DMS53 (cell line): ENCODE measurements at places on chromosomes 6 and 20.

DNA sequence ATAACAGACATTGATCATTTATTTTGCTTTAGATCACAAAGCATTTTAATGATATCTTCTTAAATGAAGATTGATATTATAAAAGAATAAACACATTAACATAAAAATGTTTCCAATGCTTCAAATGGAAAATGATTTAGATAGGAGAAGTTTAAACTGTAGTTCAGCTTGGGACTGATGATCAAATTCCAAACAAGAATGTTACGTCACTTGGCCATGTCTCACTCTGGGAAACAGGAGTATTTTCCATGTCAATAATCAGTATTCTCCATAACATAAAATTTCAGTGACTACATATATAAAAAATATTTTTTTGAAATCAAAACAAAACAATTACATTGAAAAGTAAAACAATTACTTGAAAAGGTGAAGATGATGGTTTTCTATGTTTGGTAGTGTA is 52.9 kb upstream of the SIM1 start:
- no peak for DNase-seq

GRCh38 chr20:37911261-37911660 is 8.3 kb downstream of the VSTM2L start:
- DNase-seq = no peak

- DNase-seq = no peak
These were observed 125.1 kb upstream of the BTBD3 start for GRCh38 chr20:11792568-11792953.

DNA sequence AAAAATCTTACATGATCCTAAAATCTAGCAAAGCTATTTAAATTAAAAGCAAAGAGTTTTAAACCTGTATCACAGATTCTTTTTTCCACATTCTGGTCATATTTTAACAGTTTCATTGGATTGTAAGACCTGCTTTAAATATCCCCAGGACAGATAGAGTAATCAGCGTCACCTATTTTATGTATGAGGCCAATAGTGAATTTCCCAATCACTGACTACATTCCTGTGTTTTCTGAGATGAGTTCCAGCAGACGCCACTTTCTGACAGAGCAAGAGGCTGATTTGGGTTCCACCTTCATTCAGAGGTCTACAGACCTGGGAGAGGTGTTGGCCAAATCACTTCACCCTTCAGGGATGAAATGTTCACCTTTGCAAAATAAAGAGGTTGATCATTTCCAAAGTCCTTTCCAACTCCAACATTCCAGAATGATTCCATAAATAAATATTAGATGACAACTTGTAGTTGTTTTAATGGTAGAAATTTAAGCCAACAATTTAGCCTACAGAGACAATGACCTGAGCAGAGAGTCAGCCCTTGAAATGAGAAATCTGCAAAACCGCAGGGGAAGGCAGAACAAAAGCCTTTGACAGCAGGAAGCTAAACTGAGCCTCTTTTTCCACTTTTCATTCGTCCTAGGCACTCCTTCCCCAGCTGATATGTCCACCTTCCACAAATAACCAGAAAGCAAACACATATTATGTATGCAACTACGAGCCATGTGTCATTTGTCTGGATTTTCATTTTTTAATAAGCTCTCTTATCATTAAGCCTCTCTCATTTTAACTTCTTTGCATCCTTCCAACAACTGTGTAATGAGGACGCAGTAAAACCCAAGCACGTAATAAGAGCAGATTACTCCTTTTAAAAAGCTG is 105.2 kb downstream of the TFAP2A start:
- no peak for DNase-seq

GRCh38 chr6:138205437-138206094 is 12.7 kb downstream of the PBOV1 start:
- no peak for DNase-seq

DNA sequence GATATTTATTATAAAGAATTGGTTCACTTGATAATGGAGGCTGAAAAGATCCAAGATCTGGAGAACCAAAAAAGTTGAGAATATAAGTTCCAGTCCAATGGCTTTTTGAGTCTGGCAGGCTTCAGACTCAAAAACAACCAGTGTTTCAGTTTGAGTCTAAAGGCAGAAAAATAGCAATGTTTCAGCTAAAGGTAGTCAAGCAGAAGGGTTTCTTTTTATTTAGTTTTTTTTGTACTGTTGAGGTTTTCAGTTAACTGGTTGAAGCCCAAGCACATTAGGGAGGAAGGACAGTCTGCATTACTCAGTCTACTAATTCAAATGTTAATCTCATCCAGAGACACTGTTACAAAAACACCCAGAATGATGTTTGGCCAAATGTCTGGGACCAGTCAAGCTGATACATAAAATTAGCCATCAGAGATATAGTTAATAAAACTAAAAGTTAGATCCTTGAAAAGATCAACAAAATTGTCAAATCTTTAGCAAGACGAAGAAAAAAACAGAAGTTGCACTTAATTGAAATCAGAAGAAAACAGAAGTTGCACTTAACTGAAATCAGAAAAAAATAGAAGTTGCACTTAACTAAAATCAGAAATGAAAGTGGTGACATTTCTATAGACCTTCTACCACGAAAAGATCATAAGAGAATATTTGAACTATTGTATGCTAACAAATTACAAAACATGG is 980.3 kb upstream of the FLRT3 start:
- no peak for DNase-seq

DNA sequence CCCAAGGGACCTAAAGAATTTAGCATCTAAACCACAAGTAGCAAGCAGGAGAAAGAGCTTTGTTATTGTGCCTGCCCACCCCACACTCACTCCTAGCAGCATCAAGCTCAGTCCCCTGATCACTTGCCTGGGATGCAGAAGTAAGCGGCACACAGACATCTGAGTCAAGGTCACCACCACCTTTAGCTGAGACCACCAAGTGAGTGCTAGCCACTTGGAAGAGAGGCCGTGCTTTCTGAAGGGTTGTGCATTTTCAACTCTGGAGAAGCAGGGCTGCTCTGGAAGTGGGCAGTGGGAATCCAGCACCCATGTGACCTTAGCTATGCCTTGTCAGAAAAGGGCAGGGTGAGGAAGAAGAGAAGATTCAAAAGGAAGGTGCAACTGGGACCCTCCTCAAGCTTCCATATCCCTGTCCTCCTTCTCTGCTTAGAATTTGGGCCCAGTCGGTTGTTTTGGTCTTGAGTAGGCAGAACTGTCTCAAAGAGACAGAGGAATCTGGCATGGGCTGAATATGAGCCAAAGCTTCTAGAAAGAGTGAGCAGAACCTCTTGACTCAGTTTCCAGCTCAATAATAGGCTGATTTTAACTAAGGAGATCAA is 6.2 kb downstream of the NR2E1 start:
- DNase-seq = no peak

- DNase-seq = no peak
These were observed 83.1 kb upstream of the TOX2 start for GRCh38 chr20:43831481-43832065.

GRCh38 chr20:37347891-37348791 is 2.2 kb downstream of the SRC start:
- peak; percentile 38 for DNase-seq

DNA sequence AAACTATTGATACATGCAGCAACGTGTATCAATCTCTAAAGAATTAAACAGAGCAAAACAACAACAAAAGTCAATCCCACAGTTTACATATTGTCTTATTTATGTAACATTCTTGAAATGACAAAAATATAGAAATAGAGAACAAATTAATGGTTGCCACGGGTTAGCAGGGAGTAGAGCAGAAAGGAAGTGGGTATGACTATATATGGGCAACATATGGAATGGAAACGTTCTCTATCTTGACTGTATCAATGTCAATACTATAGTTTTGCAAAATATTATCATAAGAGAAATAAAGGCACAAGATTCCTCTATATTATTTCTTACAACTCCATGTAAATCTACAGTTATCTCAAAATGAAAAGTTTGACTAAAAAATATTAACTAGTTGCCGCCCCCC is 12.8 kb downstream of the AK9 start:
- peak; percentile 36 for DNase-seq

GRCh38 chr6:138337076-138337475 is 40.6 kb upstream of the SMIM28 start:
- DNase-seq = no peak

- DNase-seq = peak; percentile 12
These were observed 438.0 kb upstream of the IMPG1 start for GRCh38 chr6:76510489-76510888.

DNA sequence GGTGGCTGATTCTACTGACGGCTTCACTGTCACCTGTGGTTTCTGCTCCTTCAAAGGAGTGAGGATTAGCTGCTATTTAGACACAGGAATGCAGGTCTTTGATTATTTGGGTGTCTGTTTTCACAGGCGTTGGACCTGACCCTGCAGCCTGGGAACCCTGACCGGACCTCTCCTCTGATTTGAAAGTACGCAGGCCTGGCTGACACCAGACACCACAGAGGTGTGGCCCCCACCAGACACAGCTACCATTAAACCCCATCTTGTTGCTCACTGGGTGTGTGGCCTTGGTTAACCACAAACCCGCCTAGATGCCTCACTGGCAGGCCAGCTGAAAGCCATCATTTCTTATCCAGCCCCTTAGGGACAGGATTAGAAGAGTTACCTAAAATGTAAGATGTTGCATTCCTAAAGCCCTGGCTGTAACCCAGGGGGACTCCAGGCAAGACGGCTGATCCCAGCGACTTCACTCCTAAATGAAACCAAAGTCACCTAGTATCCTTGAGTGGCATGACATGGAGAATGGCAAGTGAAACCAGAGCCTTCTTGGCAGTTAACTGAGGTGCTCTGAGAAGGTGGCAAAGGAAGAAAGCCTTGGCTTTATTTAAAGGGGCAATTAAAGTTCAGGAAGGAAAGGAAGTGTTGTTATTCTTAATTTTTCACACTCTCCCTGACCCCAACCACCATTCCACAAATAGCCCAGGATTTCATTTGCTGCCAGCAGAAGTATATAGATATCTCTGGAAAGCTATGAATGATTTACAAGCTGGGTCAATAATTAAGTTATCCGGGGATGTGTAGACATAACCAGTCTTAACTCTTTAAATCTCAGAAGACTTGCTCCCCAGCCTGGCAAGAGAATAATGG is 169.9 kb downstream of the QRSL1 start:
- DNase-seq = no peak

DNA sequence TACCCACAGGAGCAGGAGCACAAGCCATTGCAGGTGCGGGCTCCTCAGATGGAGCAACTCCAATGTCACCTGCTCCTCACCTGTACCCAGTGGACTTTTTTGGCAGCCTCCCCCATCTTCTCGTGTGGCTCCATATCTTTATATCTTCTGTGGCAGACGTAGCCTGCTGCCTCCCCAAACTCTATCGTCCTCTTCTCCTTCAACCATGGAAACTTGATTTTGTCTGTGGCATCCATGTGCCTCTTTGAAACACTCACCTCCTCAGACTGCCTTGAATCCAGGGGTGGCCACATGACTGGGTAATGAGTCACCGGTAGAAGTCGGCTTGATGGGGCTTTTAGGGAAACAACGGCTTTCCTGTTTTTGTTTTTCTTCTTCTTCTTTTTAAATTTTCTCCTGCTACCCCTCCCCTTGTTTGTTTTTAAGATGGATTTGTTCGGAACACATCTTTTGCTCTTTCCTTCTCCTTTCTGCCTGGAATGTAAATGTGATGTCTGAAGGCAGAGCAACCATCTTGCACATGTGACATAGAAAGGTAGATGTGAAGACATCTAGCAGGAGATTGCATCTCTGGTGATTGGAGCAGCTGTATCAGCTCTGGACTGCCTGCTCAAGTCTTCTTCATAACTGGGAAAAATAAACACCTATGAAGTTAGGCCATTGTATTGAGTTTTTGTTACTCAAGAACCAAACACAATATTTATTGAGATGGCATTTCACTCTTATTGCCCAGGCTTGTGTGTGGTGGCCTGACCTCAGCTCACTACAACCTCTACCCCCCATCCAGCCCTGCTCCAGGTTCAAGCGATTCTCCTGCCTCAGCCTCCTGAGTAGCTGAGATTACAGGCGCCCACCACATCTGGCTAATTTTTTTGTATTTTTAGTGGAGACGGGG is 69.9 kb upstream of the DDR1 start:
- peak; percentile 44 for DNase-seq

DNA sequence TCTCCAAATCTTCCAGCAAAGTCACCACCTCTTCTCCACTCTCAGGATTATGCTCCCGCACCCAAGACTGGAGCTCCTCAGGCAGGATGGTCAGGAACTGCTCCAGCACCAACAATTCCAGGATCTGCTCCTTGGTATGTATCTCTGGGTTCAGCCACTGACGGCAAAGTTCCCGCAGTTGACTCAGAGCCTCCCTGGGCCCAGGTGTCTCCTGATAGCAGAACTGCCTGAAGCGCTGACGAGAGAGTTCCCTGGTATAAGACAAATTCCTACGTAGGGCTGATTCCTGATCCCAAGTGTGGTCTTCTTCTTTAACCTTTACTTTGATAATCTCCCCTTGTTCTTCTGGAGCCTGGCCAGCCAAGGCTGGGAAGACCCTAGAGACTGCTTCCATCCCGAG is 60.6 kb downstream of the GPX5 start:
- DNase-seq = no peak

GRCh38 chr20:57714409-57715267 is 4.8 kb upstream of the PMEPA1 start:
- DNase-seq = no peak

GRCh38 chr6:151452750-151453427 is 963 bp upstream of the RMND1 start:
- DNase-seq = peak; percentile 21

- peak; percentile 81 for DNase-seq
These were observed 338 bp downstream of the SRXN1 start for GRCh38 chr20:652615-653109.

DNA sequence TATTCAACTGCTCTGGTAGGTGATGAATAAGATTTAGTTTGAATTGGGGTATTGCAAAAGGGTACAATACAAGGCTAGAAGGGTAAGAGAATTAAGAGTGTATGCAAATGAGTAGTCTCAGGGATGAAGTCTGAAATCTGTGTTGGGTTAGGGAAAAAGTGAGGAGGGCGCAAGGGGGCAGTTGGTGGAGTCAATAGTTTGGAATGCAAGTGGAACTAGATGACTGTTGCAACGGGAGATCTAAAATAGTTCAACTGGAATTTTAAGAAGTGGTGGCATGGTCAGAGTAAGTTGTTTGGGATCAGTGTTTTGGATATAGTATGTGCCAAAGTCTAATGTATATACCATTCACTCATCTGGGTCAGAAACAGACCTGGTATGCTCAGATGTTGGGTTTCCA is 329.6 kb downstream of the GJA1 start:
- no peak for DNase-seq

- DNase-seq = no peak
These were observed 8.5 kb upstream of the OCSTAMP start for GRCh38 chr20:46559001-46559400.

- no peak for DNase-seq
These were observed 75.0 kb downstream of the ISM1 start for GRCh38 chr20:13296070-13296469.

- peak; percentile 38 for DNase-seq
These were observed 18.1 kb downstream of the ELMO2 start for GRCh38 chr20:46388201-46388836.

- no peak for DNase-seq
These were observed 705.4 kb downstream of the RFPL4B start for GRCh38 chr6:113052506-113052905.

GRCh38 chr6:14337152-14337551 is 219.6 kb downstream of the CD83 start:
- no peak for DNase-seq
